H9 (cell line): ENCODE measurements at places on chromosomes 12 and 14.

GRCh38 chr14:79016828-79017505 is 846.8 kb downstream of the NRXN3 start:
- peaks cover 4% of the 10 kb centered on the region; the same call in 1 of the 3 replicates for H3K36me3 ChIP-seq
- no peak for DNase-seq

DNA sequence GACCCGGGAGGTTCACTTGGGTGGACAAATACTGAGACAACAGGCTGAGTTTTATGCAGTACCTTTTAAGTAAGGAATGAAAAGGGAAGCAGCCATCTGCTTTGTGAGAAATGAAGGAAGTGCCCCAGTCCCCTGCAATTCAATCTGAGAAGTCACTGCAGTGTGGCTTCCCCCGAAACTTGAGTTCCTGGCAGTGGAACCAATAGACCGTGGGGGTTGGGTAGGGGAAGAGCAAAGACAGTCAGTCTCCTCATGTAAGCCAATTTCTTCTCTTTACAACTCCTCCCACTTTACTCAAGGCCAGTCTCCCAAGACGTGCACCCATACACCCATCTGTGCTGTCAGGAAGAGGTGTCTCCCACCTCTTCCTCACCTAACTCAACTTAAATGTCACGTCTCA is 206.5 kb downstream of the BCAT1 start:
- no peak overlapping the region for H3K4me3 ChIP-seq
- DNase-seq = no peak
- no peak overlapping the region for H3K27ac ChIP-seq
- no peaks in the 10 kb centered on the region for H3K27me3 ChIP-seq
- peaks cover 6% of the 10 kb centered on the region; the same call in 1 of the 2 replicates for H3K4me1 ChIP-seq

- H3K36me3 ChIP-seq = peaks cover 38% of the 10 kb centered on the region; the same call in 2 of the 3 replicates
- H3K27ac ChIP-seq = no peak overlapping the region
- no peaks in the 10 kb centered on the region for H3K4me1 ChIP-seq
- DNase-seq = no peak
- H3K4me3 ChIP-seq = no peak overlapping the region
Observed at GRCh38 chr14:21419528-21419927, 35.7 kb upstream of the SUPT16H start.

DNA sequence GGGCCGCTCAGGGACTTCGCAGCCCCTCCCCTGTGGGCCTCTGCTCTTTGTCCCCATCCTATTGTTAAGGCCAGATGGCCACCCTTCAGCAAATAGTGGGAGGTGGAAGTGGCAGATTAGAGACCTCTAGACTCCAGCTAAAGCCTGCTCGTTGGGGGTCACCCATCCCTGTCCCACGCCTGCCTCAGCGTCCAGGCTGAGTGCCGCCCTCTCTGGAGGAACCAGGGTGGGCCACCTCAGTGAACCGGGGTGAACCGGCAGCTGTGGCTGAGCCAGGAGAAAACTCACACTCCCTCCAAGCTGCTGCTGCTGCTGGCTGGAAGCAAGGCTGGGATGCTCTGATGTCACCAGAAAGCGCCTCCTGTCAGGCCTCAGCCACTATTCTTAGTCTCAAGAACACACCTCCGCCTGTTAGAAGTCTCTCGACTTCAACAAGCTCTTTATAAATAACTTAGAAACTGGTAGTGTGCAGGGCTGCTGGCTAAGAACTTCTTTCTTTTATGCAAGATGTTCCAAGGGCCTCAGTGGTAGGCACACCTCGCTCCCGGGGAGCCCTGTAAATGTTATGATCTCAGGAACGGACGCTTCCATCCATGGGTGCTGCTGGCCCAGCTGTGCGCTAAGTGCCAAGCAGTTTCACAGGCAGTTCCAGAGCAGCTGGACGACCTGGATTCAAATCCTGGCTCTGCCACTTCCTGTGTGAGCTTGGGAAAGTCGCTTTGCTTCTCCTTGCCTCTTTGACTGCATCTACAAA is 19.8 kb upstream of the TESC start:
- H3K27me3 ChIP-seq = no peaks in the 10 kb centered on the region
- H3K36me3 ChIP-seq = no peaks in the 10 kb centered on the region
- H3K27ac ChIP-seq = no peak overlapping the region
- DNase-seq = peak; percentile 66
- H3K4me1 ChIP-seq = no peaks in the 10 kb centered on the region

DNA sequence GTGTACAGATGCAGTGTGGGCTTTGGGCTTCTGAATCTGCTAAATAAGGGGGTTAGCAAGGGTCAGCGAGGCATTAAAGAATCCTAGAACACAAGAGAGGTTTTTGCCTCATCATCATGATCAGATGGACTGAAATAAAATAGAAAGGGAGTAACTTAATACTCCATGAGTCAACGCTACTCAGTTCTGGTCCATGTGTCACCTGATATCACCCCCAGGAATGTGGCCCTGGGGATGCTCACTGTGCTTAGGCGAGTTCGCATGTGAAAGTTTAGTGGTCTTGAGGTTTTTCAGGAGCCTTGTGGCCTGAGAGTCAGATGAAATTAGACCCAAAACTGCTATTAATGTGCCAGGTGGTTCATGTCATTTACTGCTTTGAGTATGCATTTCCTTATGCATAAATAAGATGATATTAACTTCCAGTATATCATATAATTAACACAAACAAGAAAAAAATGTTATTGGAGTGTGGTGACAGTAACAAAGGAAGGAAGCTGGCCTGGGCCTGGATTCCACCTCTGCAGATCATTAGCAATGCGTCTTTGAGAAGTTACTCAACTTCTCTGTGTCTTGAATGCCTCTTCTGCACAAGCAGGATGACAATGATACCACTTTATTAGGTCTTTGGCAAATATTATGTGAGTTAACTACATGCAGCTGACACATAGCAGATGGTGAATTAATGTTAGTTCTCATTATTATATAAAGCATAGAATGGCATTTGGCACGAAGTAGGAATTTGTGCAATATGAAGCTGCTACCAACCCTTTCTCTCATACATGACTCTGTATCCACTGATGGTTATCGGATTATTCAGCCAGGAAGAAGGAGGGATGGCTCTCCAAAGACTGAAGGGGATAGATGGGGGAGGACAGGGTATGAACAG is 1272.6 kb downstream of the AACS start:
- H3K4me1 ChIP-seq = no peaks in the 10 kb centered on the region
- H3K36me3 ChIP-seq = no peaks in the 10 kb centered on the region
- H3K27me3 ChIP-seq = no peaks in the 10 kb centered on the region
- no peak overlapping the region for H3K4me3 ChIP-seq

DNA sequence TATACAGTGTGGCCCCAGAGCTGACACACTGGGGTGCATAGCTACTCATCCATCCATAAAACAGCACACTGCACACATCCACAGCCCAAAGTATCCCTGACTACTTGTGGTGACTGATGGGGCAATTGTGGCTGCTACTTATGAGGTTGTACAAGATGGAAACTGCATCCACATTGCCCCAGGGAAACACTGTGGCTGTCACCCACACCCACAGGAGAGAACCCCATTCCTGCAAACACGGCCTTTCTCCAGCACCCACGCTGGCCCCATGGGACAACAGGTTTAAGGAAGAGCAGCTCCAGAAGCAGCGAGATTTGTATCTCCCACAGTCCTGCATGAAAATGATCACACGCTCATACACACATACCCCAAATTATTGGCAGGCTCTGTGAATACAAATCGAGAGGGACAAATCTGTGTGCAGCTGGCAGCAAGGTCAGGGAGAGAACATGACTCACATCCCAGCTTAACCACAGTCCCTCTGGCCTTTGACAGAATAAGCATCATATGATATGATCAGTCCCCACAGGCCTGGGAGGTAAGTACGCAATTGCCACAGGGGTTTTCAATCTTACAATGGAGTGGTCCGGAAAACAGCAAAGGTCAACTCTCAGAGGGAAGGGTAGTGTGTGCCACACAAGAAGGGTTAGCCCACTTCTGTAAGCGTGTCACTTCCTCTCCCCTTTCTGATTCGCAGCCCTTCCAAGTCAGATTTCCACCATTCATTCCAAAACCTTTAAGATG is 61.9 kb downstream of the ESR2 start:
- H3K27ac ChIP-seq = no peak overlapping the region
- H3K4me1 ChIP-seq = no peaks in the 10 kb centered on the region
- no peaks in the 10 kb centered on the region for H3K27me3 ChIP-seq
- H3K4me3 ChIP-seq = no peak overlapping the region
- H3K36me3 ChIP-seq = peaks cover 10% of the 10 kb centered on the region; the same call in 1 of the 2 replicates

- H3K27ac ChIP-seq = no peak overlapping the region
- H3K27me3 ChIP-seq = no peaks in the 10 kb centered on the region; the same call in 1 of the 2 replicates
Observed at GRCh38 chr12:131312793-131313545, 359.3 kb downstream of the ADGRD1 start.

- no peak for DNase-seq
- H3K4me3 ChIP-seq = no peak overlapping the region
- H3K36me3 ChIP-seq = peaks cover 21% of the 10 kb centered on the region
- no peaks in the 10 kb centered on the region for H3K27me3 ChIP-seq
Observed at GRCh38 chr12:30026621-30027234, 243.0 kb upstream of the TMTC1 start.

DNA sequence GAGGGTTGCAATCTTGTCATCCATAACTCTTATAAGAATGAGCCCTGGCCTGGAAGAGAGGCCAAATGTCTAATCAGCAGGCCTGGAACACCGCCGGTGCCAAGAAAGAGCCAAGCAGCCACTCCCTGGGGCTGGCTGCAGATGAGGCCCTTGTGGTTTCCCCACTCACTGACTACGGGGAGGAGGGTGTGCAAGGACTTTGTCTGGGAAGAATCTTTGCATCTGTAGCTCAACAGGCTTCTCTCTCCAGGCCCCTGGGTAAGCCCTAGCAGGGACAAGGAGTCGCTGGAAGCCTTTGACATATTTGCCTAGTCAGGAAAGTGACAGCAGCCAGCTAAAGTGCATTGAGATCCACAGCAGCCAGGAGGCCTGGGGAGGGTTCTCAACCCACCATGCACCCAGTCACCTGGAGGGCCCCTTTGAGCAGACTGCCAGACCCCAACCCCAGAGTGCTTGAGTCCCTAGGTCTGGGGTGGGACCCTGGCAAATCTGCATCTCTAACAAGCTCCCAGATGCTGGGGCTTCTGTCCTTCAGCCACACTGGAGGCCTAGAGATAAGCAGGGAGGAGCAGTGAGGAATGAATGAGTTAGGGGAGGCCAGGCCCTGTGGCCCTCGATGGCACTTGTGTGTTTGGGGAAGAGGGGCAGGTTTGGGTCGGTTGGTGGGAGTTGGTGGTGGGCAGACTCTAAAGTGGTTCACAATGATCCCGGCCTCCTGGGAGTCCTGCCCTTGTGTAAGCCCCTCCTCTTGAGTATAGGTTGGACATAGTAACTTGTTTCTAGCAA is 13.9 kb upstream of the LRTM2 start:
- H3K4me3 ChIP-seq = no peak overlapping the region
- H3K36me3 ChIP-seq = no peaks in the 10 kb centered on the region
- H3K4me1 ChIP-seq = no peaks in the 10 kb centered on the region
- H3K27ac ChIP-seq = no peak overlapping the region
- no peak for DNase-seq

- no peak for DNase-seq
- H3K36me3 ChIP-seq = no peaks in the 10 kb centered on the region
- H3K4me1 ChIP-seq = no peaks in the 10 kb centered on the region; the same call in 1 of the 2 replicates
Observed at GRCh38 chr12:14655284-14655683, 41.1 kb downstream of the GUCY2C start.

GRCh38 chr12:2651068-2651965 is 143.5 kb upstream of the FKBP4 start:
- no peak overlapping the region; the same call in 2 of the 3 replicates for H3K4me3 ChIP-seq
- H3K27me3 ChIP-seq = no peaks in the 10 kb centered on the region; the same call in 1 of the 2 replicates
- H3K36me3 ChIP-seq = no peaks in the 10 kb centered on the region
- peak; percentile 38 for DNase-seq
- H3K4me1 ChIP-seq = no peaks in the 10 kb centered on the region
- H3K27ac ChIP-seq = no peak overlapping the region

- H3K36me3 ChIP-seq = peaks cover 18% of the 10 kb centered on the region
- no peak overlapping the region for H3K27ac ChIP-seq
- no peak for DNase-seq
- H3K4me1 ChIP-seq = peaks cover 5% of the 10 kb centered on the region; the same call in 1 of the 2 replicates
- no peaks in the 10 kb centered on the region for H3K27me3 ChIP-seq
- H3K4me3 ChIP-seq = no peak overlapping the region
Observed at GRCh38 chr12:76006028-76006925, 25.3 kb downstream of the PHLDA1 start.

GRCh38 chr12:93127107-93127560 is 198.0 kb upstream of the EEA1 start:
- no peak for DNase-seq
- no peaks in the 10 kb centered on the region for H3K27me3 ChIP-seq
- no peaks in the 10 kb centered on the region for H3K4me1 ChIP-seq
- H3K36me3 ChIP-seq = no peaks in the 10 kb centered on the region
